ENCODE measurements at places on chromosomes 16 and 17.

GRCh38 chr17:39549747-39550573 is 57.8 kb downstream of the NEUROD2 start:
- DNase-seq = no peak

DNA sequence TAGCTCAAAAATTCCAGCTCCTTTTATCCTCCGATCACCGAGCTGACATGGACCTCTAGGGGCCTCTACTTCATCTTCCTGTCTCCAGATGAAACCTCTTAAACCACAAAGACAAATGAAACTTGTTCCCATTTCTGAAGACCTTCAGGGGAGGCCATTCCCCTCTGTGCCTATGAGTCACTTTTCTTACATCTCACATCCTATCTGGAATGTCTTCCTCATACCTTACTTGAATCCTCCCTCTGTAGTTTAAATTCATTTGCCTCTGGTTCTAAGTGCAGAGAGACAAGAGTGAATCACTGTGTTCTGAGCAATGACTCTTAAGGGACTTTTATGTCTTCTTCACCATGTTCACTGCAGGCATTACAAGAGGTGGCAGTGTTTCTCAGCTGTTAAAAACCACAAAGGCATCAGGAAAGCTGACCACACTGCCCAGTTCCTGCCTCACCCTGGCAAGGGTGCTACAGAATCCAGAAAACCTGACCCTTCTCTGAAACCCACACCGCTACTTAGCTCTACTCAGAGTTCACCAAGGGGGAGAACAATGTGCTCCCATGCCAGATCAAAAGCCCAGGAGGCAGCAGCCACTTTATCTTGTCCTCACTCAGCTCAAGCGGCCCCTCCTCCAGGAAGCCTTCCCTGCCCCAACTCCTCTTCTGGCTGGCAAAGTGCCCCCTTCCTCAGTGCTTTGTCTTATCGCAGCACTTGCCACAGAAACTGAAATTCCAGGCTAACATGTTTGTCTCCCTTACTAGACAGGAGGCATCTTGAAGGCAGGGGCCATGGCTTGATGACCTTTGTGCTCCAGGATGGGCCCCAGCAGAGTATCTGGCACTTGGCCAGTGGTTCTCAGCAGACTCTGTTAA is 6.4 kb downstream of the CUEDC1 start:
- no peak for DNase-seq

DNA sequence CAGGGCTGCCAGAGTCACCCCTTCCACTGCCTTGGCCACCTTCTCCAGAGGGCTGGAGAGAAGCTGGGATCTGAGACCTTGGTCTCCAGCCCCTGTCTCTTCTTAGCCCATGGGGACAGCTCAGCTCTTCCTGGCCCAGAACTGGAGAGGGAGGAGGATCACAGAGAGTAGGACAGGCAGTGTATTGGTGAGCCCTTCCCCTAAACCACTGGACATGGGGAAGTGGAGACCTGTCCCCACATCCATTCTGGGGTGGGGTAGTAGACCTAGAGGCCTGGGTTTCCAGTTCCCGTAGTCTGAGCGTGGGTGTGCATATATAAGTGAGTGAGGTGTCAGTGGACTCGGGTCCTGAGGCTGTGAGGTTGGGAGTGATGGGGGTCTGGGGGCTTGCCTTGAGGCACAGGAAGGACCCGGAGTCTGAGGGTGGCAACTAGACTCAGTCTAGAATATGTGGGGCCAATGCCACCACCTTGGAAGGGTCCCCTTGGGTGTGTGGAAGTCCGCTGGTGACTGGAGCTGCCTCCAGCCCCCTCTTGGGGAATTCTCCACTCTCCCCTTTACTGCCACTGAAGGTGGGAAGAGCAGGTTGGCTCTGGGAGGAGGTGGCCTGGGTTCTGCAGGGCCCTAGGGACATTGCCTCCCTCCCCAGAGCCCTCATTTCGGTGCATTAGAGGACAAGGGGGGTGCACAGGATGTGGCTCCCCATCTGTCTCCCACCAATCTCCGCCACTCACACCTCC is 19.9 kb downstream of the GJD3 start:
- no peak for DNase-seq

GRCh38 chr16:10016752-10017151 is 165.5 kb downstream of the GRIN2A start:
- DNase-seq = no peak

GRCh38 chr17:22671110-22671509 is 978.8 kb downstream of the KCNJ18 start:
- no peak for DNase-seq

GRCh38 chr17:4998732-4999429 is 1.1 kb downstream of the KIF1C start:
- no peak for DNase-seq

DNA sequence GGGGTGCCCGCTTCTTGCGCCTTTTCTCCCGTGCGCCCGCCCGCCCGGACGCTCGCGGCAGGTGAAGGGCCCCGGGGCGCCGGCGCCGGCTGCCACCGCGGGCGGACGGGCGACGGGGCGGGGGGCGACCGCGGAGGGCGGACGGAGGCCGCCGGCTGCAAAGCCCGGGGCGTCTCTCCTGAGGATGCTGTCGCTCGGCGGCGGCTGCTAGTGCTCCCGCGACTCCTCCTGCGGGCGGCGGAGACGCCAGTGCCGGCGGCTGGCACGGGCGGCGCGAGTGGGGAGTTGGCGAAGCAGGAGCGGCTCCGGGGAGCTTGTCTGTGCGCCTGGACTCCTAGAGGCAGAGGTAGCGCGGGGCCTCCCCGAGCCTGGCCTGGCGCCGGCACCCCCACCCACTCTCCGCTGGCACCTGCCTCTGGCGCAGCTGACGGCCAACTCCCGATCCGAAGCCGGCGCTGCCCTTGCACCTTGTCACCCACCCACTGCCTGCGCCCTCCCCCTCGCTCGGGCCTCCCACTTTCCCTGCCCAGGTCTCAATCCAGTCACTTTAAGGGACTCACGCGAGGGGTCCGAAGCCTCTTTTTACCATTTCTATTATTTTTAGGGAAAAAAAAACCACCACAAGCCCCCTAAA is at the start of gene FAM20A:
Gene FAM20A (minus strand): TSS at position 437 of the 634 bp plus-strand sequence. CDS start 701 bp downstream, outside the sequence.
- DNase-seq = peak; percentile 17

DNA sequence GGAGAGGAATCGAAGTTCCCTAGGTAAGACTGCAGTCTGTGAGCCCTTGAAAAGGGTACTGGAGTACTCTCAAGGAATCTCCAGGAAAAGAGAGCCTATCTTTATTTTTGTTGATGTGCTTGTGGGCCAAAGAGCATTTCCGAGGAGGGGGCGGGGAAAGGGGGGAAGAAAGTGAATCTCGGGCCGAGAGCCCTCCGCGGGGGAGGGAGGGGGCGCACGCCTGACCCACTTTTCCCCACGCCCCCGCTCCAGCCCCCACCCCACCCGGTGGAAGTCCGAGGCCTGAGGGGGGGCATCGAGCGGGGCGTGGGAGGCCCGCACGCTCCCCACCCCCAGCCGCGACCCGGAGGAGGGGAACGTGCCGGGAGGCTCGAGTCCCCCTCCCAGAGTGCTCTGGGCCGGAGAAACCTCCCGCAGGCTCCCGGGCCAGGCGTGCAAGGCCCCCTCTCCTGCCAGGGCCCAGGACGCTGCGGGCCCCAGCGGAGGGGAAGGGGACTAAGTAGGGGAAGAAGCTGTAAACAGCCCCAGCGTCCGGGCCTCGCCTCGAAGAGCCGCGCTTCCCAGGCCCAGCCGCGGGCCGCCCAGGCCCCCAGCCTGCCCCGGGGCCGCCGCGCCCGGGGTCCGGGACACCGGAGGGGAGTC is 444 bp downstream of the HELZ start:
- peak; percentile 40 for DNase-seq

- no peak for DNase-seq
Measured at GRCh38 chr17:12979826-12980500, 37.9 kb downstream of the ELAC2 start.
